C1 segment of cervical spinal cord (tissue), 14 donors: ENCODE measurements at places on chromosomes 7 and 10.

- no peak for DNase-seq
Observed at GRCh38 chr7:70693321-70693685, 438.6 kb upstream of the GALNT17 start.

DNA sequence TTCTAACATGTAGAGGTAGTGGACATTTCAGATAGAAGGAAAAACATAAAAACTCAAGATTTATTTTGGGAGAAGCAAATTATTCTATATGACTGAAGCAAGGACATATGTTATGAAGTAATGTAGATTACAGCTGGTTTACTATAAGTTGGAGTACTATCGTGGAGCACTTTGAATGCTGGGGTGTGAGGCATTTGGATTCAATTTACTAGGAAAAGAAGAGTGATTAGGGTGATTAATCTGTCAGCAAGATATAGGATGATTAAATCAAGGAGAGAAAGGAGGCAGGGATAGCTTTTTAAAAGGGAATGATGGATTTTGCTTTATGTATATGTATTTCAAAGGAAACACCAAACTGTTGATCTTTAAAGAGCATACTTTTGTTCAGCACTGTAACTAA is 318.4 kb upstream of the KAT6B start:
- no peak for DNase-seq

- no peak for DNase-seq
Observed at GRCh38 chr7:116950889-116951351, 2.4 kb upstream of the ST7 start.

- DNase-seq: no peak
Observed at GRCh38 chr10:106999118-106999707, 165.3 kb downstream of the SORCS1 start.
